Dermis lymphatic vessel endothelial cell (primary cell): ENCODE measurements at places on chromosomes 6 and 20. TPM values are rescaled to one million over a fixed set of nuclear protein-coding genes. Genes with fewer than 3 reads are reported as not detected.

Gene APCDD1L
- total RNA-seq: 0.11 TPM in 1 of 2 replicates, not detected in the other

Gene NOTCH4
- 10.6 and 18.9 TPM in 2 replicates for total RNA-seq

Gene RUNX2
- under 0.01 TPM in 1 of 2 replicates, not detected in the other for total RNA-seq

Gene BPIFA1
- not detected in 2 replicates for total RNA-seq

Gene LY86
- total RNA-seq: not detected in 2 replicates

Gene PNLDC1
- not detected in 2 replicates for total RNA-seq

Gene CD93
- total RNA-seq: 40.5 and 48.4 TPM in 2 replicates

Gene GLP1R
- total RNA-seq: not detected in 2 replicates

Gene RFX6
- total RNA-seq: not detected in 2 replicates

Gene ZNF512B
- total RNA-seq: 7.9 TPM in 2 replicates

Gene ZNF334
- total RNA-seq: 0.22 and 0.34 TPM in 2 replicates

Gene LAMA4
- total RNA-seq: 525 and 536 TPM in 2 replicates

Gene POM121L2
- total RNA-seq: not detected in 2 replicates

Gene CD83
- total RNA-seq: 0.95 and 3.7 TPM in 2 replicates
